ENCODE measurements at places on chromosomes 2 and 18.

DNA sequence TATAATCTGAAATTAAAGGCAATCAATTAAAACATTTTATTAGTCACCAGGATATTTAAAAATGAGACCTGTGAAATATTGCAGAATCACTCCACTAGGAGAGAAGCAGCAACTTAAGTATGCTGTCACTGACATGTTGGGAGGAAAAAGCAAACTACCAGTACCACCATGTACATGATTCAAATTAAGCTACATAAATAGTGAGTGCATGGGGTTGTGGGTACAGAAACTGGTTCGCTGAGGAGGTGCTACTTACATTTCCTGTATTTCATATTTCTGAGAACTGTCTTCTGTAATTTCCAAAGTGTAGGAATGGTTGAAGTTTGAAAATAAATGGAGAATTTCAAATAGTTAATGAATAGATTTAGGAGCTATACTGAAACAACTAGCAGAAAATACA is 7.9 kb upstream of the NR4A2 start:
- no peak for DNase-seq

- DNase-seq = no peak
Observed at GRCh38 chr2:48287976-48288375, 242.0 kb upstream of the STON1 start.

DNA sequence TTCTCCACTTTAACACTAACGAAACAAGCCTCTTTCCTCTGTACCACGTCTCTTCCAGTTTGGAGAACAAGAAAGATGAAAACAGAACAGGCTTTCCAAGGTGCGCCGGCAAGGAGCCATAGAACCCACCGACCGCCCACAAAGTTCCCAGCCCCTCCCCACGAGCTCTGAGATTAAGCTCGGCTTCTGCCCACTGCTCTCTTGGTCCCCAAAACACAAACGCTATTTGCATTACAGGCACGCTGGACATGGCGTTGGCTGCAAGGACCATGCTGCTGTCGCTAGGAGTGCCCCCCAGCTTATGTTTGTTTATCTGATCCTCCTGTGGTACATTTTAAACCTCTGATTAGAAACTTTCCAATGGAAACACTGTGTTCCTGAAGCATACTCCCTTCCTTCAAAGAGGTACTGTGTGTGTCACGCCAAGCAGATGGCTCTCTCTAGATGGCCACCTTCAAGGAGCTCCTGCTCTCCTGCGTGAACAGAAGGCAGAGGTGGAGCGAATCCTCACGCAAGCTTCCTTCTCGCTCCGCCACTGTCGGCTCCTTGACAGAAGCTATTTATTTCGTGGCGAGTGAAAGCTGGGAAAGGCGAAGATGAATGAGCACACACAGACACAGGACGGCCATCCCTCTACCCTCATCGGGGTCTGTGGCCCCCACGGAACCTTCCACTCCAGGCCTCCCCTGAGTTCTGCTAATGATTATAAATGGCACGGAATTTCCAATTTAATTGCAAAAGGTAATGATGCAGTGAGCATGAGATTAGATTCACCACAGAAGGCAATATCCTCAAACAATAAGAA is 166.2 kb downstream of the EIPR1 start:
- DNase-seq = no peak

GRCh38 chr18:57630754-57631595 is 9.3 kb upstream of the NARS1 start:
- no peak for DNase-seq

DNA sequence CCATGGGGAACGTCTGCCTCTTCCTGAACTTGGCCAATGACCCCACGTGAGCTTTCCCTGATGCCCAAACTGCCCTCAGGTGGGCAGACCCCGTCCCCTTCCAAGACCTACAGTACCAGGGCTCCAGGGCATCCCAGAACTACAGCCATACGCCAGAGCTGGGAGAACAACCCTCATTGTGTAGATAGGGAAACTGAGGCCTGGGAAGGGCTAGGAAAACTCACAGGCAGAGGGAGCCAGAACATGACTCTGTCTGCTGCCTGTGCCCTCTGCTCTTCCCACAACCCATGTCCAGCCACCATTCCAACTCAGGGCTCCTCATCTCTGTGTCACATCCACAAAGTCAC is 16.8 kb upstream of the ANKRD53 start:
- DNase-seq = no peak

DNA sequence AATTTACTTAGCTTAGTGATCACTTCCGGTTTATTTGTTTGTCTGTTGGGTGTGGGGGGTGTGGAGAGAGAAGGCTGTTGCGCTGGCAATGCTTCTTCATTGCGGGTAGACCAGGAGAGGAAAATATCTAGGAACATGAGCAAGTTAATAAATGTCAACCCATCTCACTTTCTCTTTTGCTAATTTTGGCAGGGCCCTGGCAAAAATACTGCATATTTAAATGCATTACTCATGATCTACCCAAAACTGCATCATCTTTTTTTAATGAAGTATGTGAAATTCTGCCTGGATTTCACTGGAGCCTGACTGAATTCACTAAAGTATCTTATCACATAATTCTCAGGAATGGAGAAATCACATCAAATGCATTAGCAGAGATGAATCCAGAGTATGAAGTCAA is 1131.0 kb upstream of the NXPH2 start:
- DNase-seq = no peak
